ENCODE measurements at places on chromosomes 1 and 21.

DNA sequence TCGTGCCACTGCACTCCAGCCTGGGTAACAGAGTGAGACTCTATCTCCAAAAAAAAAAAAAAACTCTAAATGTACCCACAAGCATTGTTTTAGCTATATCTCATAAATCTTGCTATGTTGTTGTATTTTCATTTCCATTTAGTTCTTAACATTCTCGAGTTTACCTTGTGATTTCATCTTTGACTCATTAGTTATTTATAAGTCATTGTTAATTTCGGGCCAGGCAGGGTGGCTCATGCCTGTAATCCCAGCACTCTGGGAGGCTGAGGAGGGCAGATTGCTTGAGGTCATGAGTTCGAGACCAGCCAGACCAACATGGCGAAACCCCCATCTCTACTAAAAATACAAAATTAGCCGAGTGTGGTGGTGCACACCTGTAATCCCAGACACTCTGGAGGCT, 11.7 kb downstream of the HES2 start:
- DNase-seq: no peak
- H3K4me3 ChIP-seq: no peak overlapping the region
- peaks cover 4% of the 10 kb centered on the region for H3K27me3 ChIP-seq
- no peak overlapping the region for H3K27ac ChIP-seq

DNA sequence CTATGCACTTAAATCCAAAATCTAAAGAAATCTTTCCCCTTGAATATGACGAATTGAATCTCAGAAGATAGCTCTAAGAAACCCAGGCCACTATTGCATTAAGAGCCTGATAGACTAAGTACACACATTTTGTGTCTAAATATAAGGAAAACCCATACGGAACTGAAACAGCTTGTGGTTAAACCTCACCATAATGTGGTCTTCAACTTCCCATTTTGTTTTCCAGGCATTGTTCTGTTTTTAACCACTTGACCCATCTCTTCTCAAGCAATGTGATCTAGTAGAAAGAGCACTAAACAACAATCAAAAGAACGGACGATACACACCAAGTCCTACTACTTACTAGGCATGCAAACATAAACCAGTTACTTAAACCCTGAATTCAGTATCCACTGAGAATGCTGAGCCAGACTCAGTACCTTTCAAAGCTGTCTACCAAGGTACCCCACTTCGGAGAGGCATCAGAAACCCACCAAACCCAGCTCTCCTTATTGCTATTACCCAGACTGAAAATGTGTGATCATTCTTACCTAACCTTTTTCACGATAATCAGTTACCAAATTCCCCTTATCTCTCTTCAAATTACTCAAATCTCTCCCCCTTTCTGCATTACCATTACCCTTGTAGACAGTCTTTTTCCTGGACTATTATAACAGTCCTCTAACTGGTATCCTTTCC, 12.8 kb downstream of the OTUD7B start:
- H3K27me3 ChIP-seq: no peaks in the 10 kb centered on the region
- H3K27ac ChIP-seq: no peak overlapping the region
- H3K4me1 ChIP-seq: no peaks in the 10 kb centered on the region
- no peak overlapping the region for H3K4me3 ChIP-seq
- no peak for DNase-seq
- peaks cover 6% of the 10 kb centered on the region for H3K36me3 ChIP-seq

DNA sequence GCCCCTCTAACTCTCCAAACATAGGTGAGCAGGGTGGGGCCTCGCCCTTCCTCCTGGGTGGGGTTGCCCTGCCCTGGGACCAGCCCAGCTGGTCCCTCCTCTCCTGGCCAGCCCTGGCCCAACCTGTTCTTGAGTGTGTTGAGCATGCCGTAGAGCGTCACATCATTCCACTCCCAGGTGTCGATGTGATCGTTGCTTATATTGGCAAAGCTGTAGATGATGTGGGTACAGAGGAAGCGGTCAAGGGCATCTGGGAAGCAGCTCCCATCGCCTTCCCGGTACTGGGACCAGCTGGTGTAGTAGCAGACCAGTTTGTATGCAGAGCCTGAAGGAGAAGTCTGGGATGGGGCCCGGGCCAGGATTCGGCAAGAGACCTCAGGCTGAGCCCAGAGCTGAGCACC, 1.4 kb downstream of the CHI3L1 start:
- DNase-seq: no peak
- no peak overlapping the region for H3K4me3 ChIP-seq
- no peaks in the 10 kb centered on the region for H3K27me3 ChIP-seq
- no peaks in the 10 kb centered on the region for H3K4me1 ChIP-seq
- H3K36me3 ChIP-seq: no peaks in the 10 kb centered on the region
- H3K27ac ChIP-seq: no peak overlapping the region

DNA sequence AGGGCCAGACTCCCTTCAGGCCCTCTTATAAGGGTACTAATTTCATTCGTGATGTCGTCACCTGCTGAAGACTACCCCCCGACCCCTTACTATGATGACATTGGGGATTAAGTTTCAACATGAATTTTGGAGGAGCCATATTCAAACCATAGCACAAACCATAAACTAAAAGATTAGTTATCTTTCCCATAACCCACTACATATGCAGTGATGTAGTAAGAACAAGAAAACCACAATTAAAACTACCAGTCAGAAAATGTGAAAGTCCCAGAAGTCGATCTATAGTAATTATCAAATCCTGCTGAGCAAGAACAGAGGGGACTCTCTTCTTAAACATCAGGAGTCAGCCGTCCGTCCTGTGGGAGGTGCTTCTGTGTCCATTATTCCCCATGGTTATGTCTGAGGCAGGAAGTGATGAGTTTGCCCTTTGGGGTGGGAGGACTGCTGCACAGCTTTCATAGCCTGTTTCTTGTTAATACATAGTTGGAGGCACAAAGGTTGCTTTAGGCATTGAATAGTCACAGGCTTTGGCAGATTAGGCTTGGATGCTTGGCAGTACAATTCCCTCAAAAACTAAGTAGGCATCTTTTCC, 35.9 kb upstream of the PTGFRN start:
- H3K27ac ChIP-seq: no peak overlapping the region
- peak; percentile 43 for DNase-seq
- H3K4me3 ChIP-seq: no peak overlapping the region
- H3K27me3 ChIP-seq: no peaks in the 10 kb centered on the region
- H3K36me3 ChIP-seq: no peaks in the 10 kb centered on the region
- peaks cover 13% of the 10 kb centered on the region for H3K4me1 ChIP-seq

- no peaks in the 10 kb centered on the region for H3K36me3 ChIP-seq
- DNase-seq: no peak
- no peak overlapping the region for H3K4me3 ChIP-seq
- no peaks in the 10 kb centered on the region for H3K27me3 ChIP-seq
- H3K4me1 ChIP-seq: no peaks in the 10 kb centered on the region
- H3K27ac ChIP-seq: no peak overlapping the region
Measured at GRCh38 chr21:25342816-25343215, 264.5 kb downstream of the MRPL39 start.

GRCh38 chr1:179888071-179888470, 6.0 kb downstream of the TOR1AIP1 start:
- no peaks in the 10 kb centered on the region for H3K27me3 ChIP-seq
- peaks cover 10% of the 10 kb centered on the region for H3K4me1 ChIP-seq
- DNase-seq: no peak
- H3K27ac ChIP-seq: no peak overlapping the region
- H3K4me3 ChIP-seq: no peak overlapping the region
